Karpas-422 (cell line): ENCODE measurements at places on chromosomes 1 and 21.

DNA sequence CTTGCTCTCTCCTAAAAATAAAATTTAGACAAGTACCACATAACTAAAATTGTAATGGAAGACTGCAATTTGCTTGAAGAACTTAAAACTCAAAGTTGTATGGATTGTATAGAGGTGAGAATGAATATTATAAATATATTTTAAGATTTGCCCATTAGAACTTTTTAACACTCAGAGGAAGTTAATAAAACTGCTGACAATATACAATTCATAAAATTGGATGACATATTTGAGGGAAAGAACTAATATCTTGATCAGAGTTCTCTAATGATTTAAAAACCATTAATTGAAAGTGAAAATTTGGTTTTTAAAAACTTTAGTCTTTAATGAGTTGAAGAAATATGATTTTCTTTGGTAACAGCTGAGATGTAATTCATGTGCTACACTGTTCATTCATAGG lies 20.9 kb downstream of the TTC3 start:
- DNase-seq: no peak

GRCh38 chr1:96568639-96569038 lies 152.9 kb upstream of the PTBP2 start:
- DNase-seq: no peak

- no peak for DNase-seq
These were observed 4.4 kb upstream of the FLVCR1 start for GRCh38 chr1:212853658-212854057.

- no peak for DNase-seq
These were observed 37.2 kb downstream of the LRRC71 start for GRCh38 chr1:156957634-156958033.

GRCh38 chr1:75171876-75172275 lies 37.7 kb downstream of the LHX8 start:
- DNase-seq: no peak
